ENCODE measurements at places on chromosomes 1 and 21.

DNA sequence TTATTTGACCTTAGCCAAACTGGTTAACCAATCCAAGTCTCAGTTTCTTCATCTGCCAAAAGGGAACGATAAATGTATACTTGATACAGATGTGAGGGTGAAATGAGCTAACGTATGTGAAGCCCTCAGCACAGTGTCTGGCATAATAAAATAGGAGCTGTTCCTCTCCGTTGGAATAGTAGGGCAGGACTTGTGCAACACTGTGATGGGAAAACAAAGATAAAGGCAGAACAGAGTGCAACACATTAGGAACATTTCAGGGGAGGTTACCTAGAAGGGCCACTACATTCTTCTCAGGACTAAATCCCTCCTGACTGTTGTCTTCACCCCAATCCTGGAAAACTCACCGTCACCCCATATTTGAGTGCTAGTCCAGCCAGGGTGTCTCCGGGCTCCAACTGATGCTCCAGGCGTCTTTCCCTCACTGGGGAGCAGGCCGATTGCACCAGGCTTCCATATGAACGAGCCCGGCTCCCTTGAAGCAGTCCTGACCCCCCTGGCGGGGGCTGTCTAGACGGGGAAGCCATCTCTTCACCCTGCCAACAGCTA is 896 bp downstream of the LYSMD1 start:
- no peak for DNase-seq

- DNase-seq: no peak
These were observed 25.3 kb downstream of the ZFYVE9 start for GRCh38 chr1:52166996-52167753.

- DNase-seq: no peak
These were observed 53.3 kb downstream of the ARHGEF11 start for GRCh38 chr1:156992215-156992614.

GRCh38 chr21:22399681-22400514 is 1401.7 kb downstream of the NCAM2 start:
- no peak for DNase-seq

- peak; percentile 78 for DNase-seq
These were observed 2.7 kb upstream of the PSMD4 start for GRCh38 chr1:151251656-151252470.

DNA sequence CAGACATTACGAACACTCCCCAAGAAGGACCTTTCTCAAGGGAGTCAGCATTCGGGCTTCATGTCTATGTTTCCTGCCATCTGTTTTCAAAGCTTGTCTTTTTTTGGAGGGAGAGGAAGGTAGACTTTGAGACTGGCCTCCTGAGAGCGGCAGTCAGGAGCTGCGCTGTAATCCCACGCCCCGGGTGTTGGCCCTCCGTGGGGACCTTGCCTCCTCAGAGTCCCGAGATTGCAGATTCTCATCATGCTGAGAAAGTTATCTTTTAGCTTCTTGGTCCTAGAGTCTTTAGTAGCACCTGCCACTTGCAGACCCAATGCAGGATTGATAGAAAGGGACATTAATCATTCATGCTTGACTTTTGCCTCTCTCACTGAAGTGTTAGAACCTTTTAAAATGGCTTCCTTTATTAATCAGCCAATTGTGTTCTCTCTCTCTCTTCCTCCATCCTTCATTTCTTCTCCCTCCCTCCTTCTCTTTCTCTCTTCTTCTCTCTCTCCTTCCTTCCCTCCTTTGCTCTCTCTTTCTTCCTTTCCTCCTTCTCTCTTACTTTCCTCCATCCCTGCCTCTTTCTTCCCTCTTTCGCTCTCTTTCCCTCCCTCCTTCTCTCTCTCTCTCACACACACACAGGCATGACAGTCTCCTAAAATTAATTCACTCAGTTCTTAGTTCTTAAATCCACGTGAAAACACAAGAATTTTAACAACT is 25.2 kb upstream of the GNPAT start:
- DNase-seq: no peak

- no peak for DNase-seq
These were observed 74.7 kb downstream of the HSPA13 start for GRCh38 chr21:14308234-14308633.

- no peak for DNase-seq
These were observed 52.7 kb upstream of the PLA2G4A start for GRCh38 chr1:186775881-186776560.

GRCh38 chr1:99851850-99852454 is 1.8 kb downstream of the AGL start:
- DNase-seq: no peak

DNA sequence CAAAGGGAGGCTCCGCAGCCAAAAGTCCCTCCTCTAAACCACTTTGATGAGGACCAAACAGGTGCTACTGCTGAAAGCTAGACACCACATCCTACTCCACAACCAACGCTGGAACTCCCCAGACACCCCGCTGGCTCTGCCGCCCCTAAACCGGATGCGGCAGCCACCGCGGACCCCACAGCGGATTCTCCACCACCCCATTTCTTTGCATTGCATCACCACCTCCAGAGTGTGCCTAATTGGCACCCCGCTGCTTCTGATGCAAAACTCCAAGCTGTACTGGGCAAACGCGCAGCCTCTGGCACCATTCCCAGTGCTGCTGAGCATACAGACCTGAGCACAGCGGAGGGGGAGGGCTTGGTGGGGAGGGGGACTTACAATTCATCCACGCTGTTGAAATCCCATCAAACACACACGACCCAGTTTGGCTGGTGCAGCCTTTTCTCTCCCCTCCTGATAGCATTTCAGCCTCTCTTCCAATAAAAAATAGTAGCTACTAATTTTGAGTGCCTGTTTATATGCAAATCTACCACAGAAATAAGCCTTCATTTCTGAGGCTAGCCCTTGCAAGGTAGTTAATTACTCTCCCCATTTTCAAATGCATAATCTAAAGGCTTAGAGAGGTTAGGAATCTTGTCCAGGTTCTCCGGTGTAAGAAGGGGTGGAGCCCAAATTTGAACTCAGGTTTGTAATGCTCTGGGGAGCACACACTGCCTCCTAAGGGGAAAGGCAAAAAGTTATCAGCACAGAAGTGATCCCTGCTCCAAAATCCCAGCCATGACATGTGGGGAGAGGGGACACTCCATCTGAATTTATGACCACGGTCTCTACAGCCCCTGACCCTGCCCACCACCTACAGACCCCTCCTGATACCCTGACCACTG is 12.2 kb upstream of the RGS16 start:
- DNase-seq: peak; percentile 93

DNA sequence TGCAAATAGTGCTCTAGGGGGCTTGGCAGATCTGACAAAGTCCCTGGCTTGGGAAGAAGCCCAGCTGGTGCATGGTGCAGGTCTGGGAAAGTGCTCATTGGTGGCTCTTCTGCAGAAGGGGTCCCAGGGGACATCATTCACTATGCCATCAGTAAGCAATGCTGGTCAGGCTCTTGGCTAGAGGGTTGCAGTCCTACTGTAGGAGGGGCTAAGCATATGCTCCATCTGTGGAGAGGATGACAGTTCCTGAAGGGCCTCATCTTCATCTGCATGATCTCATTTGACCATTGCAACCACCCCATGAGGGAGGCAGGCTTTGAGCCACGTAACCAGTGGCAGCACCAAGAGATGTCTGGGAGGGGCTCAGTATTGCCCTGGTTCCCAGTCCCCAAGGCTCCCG is 31.5 kb upstream of the VASH2 start:
- DNase-seq: no peak

DNA sequence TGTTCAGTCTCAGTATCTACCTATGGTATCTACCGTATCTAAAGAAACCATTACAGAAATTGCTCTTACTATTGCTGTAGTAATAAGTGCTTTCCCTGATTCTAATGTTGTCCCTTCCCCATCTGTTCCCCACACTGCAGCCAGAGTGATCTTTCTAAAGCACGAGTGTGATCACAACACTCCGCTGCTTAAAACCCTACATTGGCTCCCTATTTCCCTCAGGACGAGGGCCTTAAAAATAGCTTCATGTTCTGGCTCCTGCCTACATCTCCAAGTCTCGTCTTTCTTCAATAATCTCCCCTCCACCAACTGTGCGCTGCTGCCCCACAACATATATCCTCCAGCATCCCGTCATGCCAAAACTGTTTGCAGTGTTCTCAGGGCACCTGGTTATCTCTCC is 150.6 kb downstream of the SDCCAG8 start:
- DNase-seq: no peak

DNA sequence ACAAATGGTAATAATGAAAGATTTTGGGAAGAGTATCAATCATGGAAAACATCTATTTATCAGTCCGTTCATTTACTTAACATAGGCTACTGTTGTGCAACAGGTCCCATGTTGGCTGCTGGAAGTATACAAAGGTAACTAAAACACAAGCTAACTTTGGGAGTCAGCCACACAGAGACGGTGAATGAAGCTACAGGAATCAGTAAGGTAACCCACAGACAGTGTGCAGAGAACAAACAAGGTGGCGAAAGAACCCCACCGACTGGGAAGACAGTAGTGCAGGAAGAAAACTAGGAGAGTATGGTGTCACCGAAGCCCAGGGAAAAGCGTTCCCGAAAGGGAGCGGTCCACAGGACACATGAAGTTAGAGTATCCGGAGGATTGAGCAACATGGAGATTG is 342.3 kb downstream of the SMYD3 start:
- no peak for DNase-seq

- peak; percentile 61 for DNase-seq
These were observed 128.0 kb upstream of the IRF2BP2 start for GRCh38 chr1:234737967-234738314.

DNA sequence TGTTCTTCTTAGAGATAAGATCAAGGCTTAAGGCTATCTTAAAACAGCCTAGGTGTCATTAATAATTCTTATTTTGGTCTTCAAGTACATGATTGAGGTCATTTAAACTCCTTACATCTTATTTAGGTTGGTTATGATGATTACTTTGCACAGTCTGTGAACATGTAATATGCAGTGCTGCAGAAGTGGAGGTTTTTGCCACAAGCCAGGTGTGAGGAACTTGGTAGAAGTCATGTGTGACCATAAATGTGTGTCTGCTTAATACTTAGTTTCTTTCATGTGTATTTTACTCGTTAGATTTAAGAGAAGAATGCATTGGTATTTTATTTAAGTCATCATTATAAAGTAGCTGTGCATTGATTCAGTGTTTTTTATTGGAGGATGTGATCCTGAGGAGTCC is 10.1 kb downstream of the ATG4C start:
- no peak for DNase-seq

- DNase-seq: peak; percentile 36
These were observed 54.2 kb upstream of the BCL9 start for GRCh38 chr1:147486876-147487656.

GRCh38 chr1:199549421-199549820 is 478.1 kb upstream of the NR5A2 start:
- no peak for DNase-seq

- DNase-seq: no peak
These were observed 84.1 kb downstream of the RGS2 start for GRCh38 chr1:192892934-192893333.

DNA sequence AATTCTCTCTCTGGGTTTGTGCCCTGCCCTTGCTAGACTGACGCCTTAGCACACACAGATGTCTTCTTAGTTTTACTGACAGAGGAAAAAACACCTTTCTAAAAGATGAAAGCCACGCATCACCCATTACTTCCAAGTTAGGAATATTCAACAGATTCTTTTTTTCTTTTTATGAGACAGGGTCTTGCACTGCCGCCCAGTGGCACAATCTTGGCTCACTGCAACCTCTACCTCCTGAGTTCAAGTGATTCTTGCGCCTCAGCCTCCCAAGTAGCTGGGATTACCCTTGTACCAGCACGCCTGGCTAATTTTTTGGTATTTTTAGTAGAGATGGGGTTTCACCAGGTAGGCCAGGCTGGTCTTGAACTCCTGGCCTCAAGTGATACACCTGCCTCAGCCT is 169.2 kb downstream of the APP start:
- no peak for DNase-seq

DNA sequence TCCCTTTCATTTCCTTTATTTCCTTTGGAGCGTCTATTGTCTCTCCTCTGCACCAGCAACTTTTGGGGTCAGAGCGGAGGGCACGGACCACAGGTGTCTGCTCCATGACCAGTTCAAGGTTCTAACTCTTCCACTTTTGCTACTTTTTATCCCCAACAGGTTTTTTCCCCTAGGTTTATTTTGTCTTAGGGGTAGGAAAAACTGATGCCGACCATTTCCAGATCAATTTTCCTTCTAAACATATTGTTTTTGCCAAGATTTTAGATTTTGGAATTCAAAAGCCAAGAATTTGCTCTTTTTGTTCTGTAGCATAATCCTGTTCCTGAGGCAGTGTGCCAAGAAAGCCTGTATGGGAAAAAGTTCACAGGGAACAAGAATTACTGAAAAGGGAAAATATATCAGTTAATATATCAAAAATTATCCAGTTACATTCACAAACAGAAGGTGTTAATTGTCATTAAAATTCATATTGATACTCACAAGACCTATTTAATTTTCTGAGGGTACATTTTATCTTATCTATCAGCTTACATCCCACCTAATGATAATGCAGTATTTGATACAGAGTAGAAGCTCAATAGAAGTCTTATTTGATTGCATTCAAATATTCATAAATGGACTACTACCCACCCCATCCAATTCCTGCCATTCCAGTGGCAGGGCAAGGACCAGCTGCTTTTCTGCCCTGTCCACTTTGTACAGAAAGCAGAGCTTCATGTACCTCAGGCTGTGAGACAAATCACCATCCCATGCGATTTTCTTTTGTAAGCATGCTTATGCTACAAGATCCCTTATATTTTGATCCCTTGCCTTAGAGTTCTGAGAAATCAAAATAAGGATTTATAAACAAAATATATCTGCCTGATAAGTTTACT is 31.2 kb downstream of the TSEN15 start:
- DNase-seq: no peak

DNA sequence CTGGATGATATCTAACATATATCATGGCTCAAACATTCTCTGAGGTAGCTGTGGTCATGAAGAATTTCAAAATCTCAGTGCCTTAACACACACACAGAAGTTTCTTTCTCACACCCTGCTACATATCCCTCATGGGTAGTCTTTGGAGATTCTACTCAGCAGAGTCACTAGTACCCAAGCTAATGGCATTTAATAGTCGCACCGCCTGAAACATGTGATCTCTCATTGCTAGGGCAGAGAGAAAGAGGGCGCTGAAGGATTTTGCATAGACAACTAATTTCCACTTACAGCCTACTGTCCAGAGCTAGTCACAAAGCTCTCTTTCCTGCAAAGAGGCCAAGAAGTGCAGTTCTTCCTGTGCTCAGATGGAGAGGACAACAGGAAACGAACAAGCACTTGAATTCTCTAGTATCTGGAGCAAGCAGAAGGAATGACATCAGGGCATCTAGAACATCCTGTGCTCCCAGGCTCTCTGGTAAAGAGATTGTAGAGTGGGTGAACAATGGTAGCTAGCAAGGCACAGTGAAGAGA is 183.4 kb upstream of the PTBP2 start:
- peak; percentile 46 for DNase-seq

- no peak for DNase-seq
These were observed 136.9 kb upstream of the C8B start for GRCh38 chr1:57102561-57103326.

DNA sequence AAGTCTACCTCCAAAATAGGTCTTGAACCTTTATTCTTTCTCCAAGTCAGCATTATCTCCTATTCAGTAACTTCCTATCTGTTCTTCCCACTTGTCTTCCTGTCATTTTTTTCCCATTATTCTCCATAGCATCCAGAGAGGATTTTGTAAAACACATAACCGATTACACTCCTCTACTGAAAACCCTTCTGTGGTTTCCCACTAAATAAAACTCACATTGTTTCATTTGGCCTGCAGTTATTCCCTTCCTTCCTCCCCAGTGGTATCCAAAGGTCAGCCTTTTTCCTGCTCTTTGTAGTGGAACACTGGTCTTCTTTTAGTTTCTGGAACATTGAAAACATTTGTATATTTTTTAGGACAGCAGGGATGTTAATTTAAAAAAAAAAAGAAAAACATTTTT is 266.0 kb downstream of the GPR52 start:
- DNase-seq: no peak

GRCh38 chr1:177174921-177175634 is 4.3 kb downstream of the BRINP2 start:
- no peak for DNase-seq

Data from mesendoderm (in vitro differentiated cells).